OCI-M1 (cell line): ENCODE measurements at places on chromosomes 2 and 18.

- DNase-seq: no peak
Observed at GRCh38 chr18:39886136-39886535, 2068.9 kb upstream of the PIK3C3 start.

DNA sequence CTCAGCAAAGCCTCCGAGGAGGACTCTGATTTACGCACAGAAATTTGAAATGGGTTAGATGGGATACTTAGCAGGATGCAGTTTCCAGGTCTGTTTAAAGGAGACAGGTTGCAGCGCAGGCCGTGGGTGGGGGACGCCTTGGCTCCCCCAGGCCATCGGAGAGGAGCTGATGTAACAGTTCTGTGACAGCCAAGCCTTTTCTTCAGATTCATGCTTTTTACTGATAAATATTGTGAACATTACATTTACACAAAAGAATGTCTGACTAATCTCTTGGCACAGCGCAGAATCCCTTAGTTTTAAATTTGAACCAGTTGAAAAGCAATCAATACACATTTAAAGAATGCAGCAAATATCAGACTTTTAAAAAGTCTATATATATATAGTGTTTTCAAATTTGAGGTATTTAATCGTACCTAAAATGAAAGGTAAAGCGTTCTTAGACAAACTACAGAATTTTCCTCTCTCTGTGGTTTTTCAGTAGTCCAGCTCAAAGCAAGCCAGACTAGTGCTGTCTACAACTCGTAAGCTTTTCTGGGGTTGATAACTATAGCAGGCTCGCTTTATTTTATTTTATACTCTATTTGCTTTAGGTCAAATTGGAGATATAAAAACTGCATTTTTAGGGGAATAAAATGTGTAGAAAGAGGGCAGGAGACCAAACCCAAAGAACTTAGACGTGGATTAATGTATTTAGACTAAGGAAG, 221.9 kb downstream of the PIEZO2 start:
- DNase-seq: no peak

- peak; percentile 87 for DNase-seq
Observed at GRCh38 chr2:222751238-222751637, 79.8 kb downstream of the MOGAT1 start.

- DNase-seq: peak; percentile 40
Observed at GRCh38 chr18:53153281-53153680, 813.3 kb downstream of the DCC start.

GRCh38 chr2:203532957-203533658, 2.0 kb downstream of the RAPH1 start:
- no peak for DNase-seq

DNA sequence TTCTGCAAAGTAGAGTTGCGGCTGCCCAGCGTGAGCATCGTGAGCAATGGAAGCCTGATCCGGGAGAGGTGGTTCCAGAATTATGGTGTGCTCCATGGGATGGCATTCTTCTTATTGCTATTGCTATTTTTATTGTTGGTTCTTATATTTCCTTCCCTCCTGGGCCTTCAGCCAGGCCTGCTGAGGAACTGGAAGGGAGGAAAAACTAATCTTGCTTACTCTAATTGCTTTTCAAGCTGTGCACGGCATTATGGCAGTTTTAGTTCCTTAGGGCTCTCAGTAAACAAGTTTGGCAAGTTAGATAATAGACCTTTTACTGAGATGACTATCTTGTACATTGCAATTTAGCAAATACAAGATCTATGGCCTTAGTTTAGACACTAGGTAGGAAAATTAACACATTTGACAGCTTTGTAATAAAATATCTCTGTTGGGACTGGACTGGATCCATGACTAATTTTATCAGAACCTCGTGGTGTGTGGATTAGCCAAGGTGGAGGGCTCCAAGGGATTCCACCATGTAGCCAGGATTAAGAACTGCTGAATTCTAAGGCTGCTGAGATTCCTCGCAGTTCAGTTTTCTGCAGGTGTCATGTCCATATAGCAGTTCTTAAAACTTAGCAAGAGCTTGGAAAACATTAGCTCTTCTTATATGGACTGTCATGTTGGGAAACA, 6.0 kb downstream of the RSAD2 start:
- peak; percentile 62 for DNase-seq

DNA sequence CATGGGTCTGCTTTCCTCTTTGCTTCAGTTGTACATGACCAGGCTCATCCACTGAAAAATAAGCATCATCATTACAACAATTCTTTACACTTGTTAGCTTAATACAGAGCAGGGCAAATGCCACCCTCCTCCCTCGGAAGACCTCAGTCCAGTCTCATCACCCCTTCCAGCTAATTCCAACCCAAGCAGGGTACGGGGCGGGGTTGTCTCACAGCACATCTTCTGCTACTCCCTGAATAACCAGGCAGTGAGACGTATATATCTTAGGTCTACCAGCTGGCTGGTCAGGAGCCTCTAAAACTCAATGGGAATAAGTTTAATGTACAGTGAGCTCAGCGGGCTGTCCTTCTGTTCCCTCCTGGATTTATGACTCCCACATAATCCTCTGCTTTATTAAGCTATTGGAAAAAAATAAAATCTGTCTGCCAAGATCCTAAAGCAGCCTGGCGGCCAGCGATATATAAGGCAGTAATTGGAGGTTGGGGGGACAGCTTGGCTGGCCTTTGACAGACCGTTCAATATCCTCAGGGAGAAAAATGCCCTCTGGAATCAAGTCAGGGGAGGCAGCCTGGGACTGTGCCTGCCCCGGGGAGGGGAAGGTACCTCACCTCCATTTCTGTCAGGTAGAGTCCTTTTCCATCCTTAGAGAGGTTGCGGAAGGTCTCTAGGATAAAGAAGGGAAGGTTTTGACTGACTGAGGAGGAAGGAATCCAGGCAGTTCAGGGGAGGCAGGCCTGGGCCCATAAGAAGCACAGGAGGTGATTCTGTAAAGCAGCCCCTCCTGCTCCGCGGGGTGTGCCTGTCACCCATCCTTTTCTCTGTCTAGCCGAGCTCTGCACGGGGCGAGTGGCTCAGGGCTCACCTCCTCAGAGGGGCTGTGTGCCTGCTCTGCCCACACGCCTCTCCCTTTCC, 76.3 kb downstream of the CAPN13 start:
- no peak for DNase-seq

DNA sequence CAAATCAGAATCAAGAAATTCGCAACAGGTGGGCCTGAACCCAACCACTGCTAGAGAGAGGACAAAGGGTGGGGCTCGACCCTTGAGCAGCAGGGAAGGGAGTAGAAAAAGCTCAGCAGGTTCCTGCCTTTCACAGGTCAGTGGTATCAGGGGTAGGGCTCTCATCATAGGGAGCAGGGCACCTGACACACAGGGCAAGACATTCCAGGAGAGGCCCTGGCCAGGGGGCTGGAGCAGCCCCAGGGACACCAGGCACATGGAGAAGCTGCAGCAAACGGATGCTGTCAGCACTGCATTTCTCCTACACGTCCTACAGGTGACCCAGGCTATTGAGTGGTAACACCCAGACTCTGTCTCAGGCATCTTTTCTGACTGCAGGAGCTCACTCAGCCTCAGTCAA, 17.2 kb upstream of the MLPH start:
- no peak for DNase-seq

- peak; percentile 58 for DNase-seq
Observed at GRCh38 chr2:170928036-170928823, 823 bp upstream of the GORASP2 start.

DNA sequence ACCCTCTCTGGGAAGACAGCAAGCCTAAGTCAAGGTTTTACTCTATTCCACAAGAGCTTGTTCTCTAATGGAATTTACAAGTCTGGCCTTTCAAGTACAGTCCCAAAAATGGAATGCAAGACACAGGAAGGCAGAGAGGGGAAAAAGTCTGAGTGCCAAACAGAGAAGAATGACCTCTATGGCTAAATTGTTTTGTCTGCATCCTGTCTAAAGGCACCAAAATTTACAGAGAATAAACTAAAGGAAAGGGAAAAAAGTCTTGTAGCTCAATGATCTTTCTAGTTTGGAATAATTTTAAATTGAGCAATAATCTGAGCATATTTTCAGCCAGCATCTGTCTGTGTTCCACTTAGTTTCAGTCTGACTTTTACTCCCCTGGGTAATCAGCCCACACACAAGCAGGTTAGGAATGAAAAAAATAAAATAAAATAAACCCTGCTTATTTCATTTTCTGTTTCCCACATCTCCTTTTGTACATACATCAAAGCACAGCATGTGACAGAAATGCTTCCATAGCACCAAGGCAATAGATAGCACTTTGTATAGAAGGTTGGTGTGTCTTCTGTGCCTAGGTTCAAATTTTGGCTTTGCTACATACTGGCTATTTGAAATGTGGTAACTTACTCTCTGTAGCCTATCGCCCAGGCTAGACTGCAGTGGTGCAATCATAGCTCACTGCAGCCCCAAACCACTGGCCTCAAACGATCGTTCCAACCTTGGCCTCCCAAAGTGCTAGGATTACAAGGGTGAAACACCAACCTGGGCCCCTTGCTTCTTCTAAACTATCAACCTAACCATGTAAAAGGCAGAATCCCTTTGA, 105.1 kb downstream of the SLC8A1 start:
- DNase-seq: no peak

GRCh38 chr2:79941179-79941578, 363.4 kb downstream of the LRRTM1 start:
- no peak for DNase-seq

DNA sequence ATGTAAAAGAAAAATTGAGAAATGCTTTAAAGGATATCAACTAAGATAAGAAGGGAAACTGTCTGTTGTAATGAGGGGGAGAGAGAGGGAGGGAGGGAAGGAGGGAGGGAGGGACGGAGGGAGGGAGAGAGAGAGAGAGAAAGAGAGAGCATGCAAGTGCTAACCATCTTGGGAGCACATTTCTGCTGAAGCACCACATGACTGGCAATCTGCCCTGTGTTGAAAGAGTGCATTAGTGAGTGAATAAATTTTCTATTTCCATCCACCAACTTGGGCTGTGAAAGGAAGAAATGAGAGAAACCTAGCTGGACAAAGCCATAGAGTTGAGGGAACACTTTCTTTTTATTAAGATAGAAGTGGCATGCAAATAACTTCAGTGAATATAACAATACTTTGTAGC, 110.7 kb downstream of the TMX3 start:
- peak; percentile 25 for DNase-seq

DNA sequence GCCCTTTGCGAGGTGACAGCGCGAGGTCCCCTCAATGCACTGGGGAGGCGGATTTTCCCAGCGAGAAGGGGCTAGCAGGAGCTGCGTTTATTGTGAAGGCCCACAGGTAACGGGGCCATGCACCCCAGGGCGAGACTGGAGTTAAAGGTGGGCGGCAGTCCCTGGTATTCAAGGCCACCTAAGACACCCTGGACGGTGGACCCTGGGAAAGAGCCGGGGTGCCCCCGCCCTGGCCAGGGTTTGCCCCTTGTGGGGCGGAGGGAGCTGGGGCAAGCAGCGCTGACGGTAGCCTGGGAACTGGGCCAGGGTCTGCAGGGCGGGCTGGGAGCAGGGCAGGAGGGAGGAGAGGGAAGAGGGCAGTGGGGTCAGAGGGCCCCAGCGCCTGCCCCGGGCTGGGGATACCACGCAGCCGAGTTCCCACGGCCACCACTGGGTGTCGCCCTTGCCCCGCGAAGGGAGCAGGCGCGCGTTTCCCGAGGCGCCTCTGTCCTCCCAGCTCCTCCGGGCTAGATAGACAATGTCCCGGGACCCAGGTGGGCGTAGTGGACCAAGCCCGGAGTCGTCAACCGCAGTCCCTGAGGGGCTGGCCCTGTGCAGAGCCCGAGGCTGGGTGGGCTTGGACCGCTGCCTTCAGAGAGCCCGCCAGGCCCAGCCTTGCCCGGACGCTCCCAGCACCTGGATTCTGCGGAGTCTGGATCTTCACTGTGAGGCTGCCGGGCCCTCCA, 80.2 kb downstream of the SMAD4 start:
- peak; percentile 53 for DNase-seq

DNA sequence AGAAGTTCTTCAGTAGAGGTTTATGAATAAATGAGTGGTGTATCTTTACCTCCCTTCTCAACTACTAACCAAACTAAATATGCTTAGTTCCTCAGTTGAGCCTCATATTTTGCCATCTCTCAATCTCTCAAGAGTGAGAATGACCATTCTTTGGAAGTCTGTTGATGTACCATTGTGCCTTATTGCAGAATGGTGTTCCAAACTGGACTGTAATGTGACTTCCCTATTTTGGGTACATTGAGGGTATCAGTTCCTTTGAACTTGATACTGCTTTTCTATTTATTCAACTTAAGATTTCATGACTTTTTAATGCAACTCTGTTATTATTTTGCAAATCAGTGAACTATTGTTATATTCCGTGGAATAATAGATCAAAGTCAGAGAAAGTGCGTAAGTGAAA, 159.4 kb downstream of the PTPRM start:
- no peak for DNase-seq

- DNase-seq: no peak
Observed at GRCh38 chr2:96105994-96106715, 10.2 kb downstream of the ADRA2B start.

GRCh38 chr2:15602393-15602792, 10.7 kb downstream of the DDX1 start:
- no peak for DNase-seq

DNA sequence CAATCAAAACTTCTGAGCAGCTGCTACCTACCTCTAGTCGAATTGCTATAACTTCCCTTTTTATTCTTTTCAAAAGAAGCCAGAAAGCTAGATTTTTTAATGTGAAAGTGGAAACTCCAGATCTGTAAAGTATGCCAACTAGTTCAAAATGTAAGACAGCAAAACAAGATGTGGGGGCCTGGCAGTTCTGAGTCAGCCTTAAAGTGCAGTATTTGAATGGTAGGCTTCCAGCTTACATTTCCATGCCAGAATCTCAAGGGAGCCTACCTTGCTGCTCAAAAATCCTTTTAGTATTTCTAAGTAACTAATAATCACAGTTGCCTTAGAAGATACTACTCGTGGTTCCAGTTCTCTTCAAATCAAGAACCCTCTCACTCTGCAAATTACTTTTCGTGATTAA, 1288.7 kb downstream of the LRP1B start:
- DNase-seq: peak; percentile 14

DNA sequence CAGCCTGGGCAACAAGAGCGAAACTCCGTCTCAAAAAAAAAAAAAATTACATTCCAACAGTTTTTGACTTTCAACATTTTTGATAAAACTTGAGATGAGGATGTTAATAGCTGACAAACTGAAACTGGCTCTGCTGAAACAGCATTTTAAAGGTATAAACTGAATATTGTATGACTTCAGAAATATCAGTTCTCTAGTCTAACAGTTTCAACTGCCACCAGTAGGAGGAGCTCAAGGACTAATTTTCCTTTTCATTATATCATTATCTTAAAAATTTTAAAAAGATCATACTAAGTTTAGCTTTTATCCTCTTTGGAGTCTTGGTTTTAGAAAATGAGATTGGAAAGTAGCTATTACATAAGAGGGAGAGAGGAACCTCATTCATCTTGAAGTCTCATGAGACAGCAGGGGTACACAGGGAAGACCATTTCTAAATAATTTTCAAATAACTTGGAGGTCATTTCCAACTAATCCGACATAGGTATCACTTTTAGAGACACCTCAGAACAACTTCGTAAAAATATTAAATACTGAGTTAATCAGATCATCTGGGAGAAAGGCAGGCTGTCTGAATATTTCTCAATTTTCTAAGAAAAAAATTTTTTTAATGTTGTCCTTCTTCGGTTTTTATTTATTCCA, 37.6 kb upstream of the MCM6 start:
- peak; percentile 75 for DNase-seq

- DNase-seq: no peak
Observed at GRCh38 chr2:40287195-40287594, 164.7 kb downstream of the SLC8A1 start.
